Stimulated activated CD4-positive, alpha-beta T cell treated with anti-CD3 and anti-CD28 coated beads, Interleukin-15, amount 100 ng/mL, for 1 hour (primary cell): ENCODE measurements at places on chromosomes 12 and 14.

GRCh38 chr12:130764073-130764472, 48.0 kb upstream of the RIMBP2 start:
- DNase-seq: no peak

GRCh38 chr14:52840877-52841276, 49.5 kb upstream of the GNPNAT1 start:
- DNase-seq: no peak

- no peak for DNase-seq
Observed at GRCh38 chr14:95495538-95496025, 20.9 kb downstream of the SYNE3 start.

DNA sequence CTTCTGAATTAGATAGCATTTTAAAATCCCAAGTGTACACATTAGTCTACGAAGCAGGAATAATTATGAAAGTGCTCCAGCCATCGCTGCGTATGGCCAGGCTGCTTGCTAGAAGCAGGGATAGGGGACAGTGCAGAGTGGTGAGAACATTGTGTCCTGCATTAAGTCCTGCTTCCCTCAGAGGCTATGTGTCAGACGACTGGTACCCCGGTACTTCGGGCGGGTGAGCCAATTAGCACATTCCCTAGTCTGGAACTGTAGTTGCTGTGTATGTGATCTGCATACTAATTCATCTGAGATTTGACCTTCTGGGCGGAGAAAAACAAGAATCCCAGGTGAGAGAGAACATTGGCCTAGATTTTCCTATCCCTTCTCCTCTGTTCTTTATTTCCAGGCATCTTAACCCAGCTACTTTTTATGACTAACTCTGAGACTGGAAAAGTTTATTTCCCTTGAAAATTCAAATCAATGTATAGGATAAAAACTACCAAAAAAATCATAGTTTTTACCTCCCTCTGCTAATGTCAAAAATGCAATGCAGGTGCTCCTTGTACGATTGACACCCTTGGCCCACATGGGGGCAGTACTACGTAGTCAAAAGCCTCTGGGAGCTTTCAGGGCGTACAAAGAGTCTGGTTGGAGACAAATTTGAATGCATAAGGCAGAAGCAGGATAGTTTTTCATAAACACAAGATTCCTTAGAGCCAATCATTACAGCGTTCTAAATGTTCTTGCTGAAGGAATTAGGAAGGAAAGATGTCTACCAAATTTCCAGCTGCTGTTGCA, 764.3 kb downstream of the NOVA1 start:
- DNase-seq: no peak

DNA sequence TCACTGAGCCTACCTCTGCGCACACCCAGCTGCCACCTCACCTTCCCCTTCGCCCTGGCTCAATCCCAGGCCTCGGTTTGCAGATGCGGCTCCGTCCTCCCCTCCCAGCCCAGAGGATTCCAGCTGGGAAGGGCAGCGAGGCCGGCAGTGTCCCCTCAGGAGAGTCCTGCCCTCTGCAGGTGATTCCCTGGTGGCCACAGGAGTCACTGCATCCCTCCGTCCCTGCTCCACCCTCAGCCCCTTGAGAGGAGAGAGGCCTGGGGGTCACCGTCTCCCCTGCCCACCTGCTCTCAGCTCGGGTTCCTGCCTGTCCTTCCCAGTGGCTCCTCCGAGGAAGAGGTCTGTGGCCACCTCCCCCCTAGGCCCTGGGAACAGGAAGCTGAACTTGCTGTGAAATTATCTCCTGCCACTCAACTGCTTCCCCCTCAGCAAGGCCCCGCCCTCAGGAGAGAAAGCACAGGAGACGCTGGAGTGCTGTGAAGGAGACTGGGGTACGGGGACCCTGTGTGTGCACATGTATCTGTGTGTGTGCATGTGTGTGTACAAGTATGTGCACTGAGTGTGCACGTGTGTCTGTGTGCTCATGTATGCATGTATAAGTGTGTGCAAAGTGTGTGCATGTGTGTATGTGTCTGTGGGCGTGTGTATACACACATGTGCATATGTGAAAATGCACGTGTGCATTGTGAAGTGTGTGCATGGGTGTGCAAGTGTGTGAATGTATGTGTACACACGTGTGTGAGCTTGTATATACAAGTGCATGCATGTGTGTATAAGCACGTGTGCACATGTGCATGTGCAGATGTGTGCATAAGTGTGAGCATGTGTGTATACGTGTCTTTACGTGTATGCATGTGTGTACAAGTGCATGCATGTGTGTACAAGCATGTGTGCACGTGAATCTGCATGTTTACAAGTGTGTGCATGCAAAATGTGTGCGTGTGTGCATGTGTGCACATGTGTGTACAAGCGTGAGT, 13.2 kb upstream of the GALNT9 start:
- no peak for DNase-seq

DNA sequence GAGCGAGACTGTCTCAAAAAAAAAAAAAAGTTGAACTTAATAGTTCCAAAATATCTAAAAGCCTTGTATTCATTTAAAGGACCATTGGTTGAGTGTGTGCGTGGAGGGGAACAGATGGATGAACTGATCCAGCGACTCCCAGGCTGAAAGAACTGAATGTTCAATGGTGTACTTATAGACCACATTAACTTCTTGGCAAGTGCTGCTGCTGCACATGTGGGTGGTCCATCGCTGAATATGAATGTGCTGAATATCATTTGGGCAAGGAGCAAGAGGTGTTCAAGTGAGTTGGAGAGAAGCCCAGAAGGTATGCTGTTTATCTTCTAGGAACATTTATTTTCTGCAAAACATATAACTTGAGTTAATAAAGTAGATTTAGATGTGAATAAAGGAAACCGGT, 289.0 kb upstream of the RPL10L start:
- DNase-seq: no peak

DNA sequence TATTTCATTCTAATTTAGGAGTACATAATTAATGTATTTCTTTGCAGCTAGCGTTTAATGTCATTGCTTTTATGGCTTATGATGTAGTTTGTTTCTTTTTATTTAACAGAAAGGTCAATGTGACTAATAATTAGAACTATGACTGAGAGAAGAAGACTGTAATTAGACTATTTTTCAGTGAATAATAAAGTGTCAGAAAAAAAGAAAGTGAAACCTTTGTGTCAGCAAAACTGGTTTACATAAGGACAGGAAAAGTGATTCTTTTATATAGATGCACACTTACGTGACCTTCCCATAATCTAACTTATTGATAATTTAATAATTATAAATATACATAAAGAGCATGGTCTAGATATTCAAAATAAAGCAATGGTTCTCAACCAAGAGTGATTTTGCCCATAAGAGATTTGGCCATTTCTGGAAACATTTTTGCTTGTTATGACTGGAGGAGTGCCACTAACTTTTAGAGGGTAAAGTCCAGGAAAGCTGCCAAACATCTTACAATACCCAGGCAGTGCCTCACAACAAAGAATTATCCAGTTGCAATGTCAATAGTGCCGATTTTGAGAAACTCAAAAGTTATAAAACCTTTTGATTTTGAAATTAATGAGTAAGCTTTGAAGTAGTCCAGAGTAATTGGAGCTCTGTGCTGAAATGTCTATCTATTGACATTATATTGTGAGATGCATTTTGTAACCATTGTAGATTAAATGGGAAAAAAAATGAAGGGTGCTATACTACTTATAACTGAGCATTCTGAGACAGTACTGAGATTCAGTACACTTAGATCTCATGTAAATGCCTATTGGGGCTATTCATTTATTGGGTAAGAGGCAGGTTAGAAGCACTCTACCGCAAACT, 227.1 kb downstream of the C12orf50 start:
- DNase-seq: no peak

- DNase-seq: no peak
Observed at GRCh38 chr14:26138764-26139445, 458.9 kb downstream of the NOVA1 start.

- no peak for DNase-seq
Observed at GRCh38 chr14:49961270-49962222, 68.7 kb downstream of the ARF6 start.

DNA sequence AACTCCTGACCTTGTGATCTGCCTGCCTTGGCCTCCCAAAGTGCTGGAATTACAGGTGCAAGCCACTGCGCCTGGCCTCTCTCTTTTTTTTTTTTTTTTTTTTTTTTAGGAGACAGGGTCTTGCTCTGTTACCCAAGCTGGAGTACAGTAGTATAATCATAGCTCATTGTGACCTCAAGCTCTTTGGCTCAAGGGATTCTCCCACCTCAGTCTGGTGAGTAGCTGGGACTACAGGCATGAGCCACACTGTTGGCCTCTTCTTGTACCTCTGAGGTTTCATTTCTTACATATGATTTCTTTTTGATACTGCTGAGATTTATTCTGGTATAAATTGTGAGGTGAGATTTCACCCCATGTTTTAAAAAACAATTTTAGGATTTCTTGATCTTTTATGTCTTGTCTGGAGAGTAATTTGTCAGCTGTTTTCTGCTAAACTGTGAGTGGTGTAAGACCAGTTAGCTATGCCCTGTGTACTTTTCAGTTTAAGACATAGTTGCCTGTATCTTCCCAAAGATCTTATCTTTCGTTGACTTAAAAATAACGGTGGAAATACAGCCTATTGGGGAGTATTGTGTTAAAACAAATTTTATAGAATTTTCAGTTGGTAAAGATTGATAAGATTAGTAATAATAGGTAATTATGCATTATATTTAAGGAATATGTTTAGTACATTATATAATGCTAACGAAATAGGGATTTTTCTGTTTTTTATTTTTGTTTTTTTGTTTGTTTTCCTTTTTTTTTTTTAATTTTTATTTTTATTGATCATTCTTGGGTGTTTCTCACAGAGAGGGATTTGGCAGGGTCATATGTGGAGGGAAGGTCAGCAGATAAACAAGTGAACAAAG, 31.7 kb downstream of the WDR20 start:
- no peak for DNase-seq

DNA sequence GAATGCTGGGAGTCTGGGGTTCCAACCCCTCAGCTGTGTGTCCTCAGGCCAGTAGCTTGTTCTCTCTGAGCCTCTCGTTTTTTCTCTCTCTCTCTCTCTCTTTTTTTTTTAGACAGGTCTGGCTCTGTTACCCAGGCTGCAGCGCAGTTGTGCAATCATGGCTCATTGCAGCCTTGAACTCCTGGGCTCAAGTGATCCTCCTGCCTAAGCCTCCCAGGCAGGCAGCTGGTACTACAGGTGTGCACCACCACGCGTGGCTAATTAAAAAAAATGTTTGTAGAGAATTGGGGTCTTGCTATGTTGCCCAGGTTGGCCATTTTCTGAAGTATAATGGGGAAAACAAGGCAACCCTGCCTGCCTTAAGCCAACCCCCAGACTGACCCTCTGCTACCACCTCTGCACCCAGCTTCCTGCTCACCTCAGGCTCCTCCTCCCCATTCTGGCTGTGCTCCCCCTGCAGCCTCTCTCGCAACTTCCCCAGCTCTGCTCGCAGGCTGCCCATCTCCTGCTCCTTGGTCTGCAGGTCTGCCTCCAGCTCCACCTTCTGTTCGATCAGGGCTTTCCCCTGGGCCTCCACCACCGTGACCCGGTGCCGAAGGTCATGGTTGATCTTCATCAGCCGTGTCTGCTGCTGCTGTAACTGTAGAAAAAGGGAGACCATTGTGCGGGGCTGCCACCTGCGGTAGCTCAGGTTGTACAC, 35.2 kb downstream of the RILPL1 start:
- no peak for DNase-seq
